ENCODE measurements at places on chromosomes 2 and 18.

GRCh38 chr2:236882930-236883329, 202.8 kb upstream of the COPS8 start:
- no peak for DNase-seq

DNA sequence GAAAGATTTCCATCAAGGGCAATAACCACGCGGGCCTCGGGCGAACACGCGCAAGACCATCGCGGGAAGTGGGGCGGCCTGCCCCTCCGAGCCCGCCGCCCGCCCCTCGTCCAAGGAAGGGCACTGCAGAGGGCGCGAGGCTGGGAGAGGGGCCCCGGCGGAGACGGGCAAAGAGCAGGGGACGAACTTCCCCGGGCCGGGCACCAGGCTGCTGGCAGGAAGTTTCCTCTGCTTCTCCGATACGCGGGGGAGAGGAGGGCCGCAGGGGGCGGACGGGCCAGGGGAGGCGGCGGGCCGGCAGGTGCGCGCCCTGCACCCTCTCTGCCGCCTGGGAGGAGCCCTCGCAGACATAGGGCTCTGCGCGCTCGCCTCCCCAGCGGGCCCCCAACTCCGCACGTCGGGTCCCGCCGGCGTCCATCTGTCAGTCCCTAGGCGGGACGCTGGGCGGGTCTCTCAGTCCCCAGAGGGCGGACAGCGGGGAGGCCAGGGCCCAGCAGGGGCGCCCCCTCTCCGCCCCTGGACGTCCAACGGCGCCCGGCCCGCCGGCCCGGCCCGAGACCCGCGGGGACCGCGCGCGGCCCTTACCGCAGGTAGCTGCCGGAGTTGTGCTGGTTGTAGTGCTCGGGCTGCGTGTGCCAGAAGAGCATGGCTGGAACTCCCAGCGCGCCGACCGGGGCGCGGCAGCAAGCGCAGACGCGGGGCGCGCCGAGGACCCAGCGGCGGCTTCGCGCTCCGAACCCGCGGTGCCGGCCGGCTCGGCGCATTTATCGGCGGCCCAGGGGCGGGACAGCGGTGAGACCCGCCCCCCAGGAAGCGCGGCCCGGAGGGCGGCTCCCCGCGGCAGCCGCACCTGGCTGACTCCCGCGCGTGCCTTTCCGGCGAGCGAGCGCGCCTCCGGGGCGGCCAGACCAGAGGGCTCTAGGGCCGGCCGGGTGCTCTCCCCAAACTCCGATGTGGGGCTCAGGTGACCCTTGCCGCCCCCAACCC, at the start of gene TFCP2L1:
Gene TFCP2L1, minus strand, starts transcription at position 740 of the 987 bp plus-strand sequence. Its CDS starts 93 bp downstream, at position 647.
- DNase-seq = no peak

GRCh38 chr18:77557046-77557587, 307.5 kb downstream of the GALR1 start:
- DNase-seq = no peak

GRCh38 chr2:230439590-230439989, 23.6 kb downstream of the SP100 start:
- no peak for DNase-seq

DNA sequence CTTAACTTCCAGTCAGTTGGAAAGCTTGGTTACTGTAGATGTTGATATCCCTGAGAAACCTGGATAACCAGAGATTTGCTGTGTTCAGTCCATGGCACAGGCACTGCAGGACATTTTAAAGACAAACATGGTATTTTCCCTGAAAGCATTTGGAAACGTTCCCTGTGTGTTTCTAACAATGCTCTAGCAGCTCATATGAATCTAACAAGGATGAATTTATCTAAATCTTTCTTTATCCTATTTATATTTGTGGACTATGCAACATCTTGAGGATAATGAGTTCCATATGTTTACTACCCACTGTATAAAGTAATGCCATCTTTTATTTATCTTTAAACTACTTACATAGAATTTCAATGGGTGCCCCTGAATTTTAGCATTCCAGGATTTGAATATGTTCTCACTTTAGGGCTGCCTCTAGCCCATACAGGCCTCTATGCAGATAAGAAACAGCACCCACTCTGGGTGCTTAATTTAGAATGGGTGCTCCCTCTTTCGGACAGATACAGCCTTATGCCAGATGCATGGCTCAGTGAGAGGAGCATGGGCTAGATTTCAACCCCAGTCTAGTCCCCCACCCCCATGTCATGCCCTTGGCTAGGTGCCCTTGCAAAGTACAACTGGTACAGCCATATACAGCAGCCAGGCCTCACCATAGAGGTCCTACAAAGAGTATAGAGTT, 50.6 kb upstream of the NEMP2 start:
- DNase-seq = no peak

Data from Ammon's horn (tissue), 1 donor.